Endodermal cell (in vitro differentiated cells): ENCODE measurements at places on chromosomes 6 and 20.
A peak's percentile ranks its signal among the peaks of the same experiment; 100 is the strongest.

- H3K36me3 ChIP-seq, result no peaks in the 10 kb centered on the region
- H3K4me3 ChIP-seq, result no peak overlapping the region
- no peaks in the 10 kb centered on the region for H3K27me3 ChIP-seq
- no peaks in the 10 kb centered on the region for H3K4me1 ChIP-seq
- no peak overlapping the region for H3K27ac ChIP-seq
- DNase-seq, result no peak
Measured at GRCh38 chr6:22821664-22822320, 252.4 kb downstream of the HDGFL1 start.

- no peaks in the 10 kb centered on the region for H3K36me3 ChIP-seq
- no peak overlapping the region for H3K4me3 ChIP-seq
- no peak overlapping the region for H3K27ac ChIP-seq
- H3K4me1 ChIP-seq, result no peaks in the 10 kb centered on the region
- no peaks in the 10 kb centered on the region for H3K27me3 ChIP-seq
Measured at GRCh38 chr6:20763296-20763695, 229.0 kb downstream of the CDKAL1 start.

DNA sequence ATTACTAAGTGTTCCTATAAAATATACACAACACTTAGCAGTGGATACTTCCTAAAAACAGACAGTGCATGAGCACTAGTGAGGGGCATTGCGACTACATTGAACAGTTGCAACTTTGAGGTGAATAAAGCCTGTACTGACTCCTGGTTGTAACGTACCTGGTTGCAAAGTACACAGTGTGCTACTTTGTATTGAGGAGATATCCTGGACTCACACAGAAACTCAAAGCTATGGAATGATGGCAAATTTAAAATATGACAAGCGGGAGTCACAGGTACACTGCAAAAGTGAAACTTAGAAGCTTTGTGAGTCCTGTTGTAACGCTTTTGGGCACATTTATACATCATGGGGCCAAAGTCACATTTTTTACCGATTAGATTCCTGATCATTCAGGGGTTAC lies 55.6 kb upstream of the HLA-A start:
- H3K27ac ChIP-seq, result no peak overlapping the region
- no peaks in the 10 kb centered on the region for H3K36me3 ChIP-seq
- H3K27me3 ChIP-seq, result peaks cover 39% of the 10 kb centered on the region
- H3K4me1 ChIP-seq, result no peaks in the 10 kb centered on the region
- peak; percentile 13 for DNase-seq

DNA sequence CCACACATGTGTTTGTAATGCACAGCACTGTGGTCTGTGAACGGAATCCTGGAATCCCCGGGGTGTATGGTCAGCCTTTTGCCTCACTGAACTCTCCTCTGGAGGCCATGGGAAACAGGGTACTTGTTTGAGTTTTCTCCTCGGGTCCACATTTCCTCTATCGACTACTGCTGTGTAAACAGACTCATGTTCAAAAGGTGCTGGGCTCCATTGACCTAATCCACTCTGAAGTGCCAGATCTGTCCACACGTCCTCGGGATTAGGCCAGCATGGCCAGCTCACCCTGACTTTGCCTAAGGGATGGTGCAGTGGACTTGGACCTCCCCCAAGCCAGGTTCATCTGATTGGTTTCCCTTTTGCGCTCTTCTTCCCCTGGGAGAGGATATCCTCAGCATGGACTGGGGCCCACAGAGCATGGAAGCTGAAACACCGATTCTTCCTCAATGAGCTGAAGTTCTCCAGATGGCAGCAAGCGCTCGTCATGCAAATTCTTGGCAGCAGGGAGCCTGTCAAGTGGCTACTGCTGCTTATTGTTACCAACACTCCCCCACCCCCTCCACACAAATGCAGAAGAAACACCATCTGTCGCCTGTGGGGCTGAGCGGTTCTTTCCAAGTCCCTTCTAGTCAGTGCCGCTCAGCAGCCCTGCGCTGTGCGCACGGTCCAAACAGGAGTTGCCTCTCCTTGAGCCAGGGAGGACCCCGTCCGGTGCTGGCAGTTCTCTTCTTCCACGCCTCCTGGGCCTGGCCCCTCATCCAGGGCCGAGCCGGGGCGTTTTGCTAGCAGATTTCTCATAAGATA lies 292.6 kb upstream of the MARCKS start:
- DNase-seq, result peak; percentile 93
- peak overlapping the region; percentile 93 for H3K27ac ChIP-seq
- peaks cover 12% of the 10 kb centered on the region for H3K27me3 ChIP-seq
- peak overlapping the region; percentile 32 for H3K4me3 ChIP-seq
- H3K36me3 ChIP-seq, result no peaks in the 10 kb centered on the region

- H3K4me3 ChIP-seq, result no peak overlapping the region
- no peak for DNase-seq
- no peaks in the 10 kb centered on the region for H3K27me3 ChIP-seq
Measured at GRCh38 chr6:25485821-25486534, 166.0 kb upstream of the SCGN start.

- DNase-seq, result no peak
- no peak overlapping the region for H3K27ac ChIP-seq
- H3K36me3 ChIP-seq, result peaks cover 9% of the 10 kb centered on the region
- no peaks in the 10 kb centered on the region for H3K4me1 ChIP-seq
Measured at GRCh38 chr6:111468329-111469012, 14.5 kb downstream of the REV3L start.

- DNase-seq, result peak; percentile 56
- H3K36me3 ChIP-seq, result no peaks in the 10 kb centered on the region
- H3K27ac ChIP-seq, result peak overlapping the region; percentile 61
- H3K4me1 ChIP-seq, result no peaks in the 10 kb centered on the region
- no peak overlapping the region for H3K4me3 ChIP-seq
Measured at GRCh38 chr6:16544006-16544405, 217.3 kb downstream of the ATXN1 start.

DNA sequence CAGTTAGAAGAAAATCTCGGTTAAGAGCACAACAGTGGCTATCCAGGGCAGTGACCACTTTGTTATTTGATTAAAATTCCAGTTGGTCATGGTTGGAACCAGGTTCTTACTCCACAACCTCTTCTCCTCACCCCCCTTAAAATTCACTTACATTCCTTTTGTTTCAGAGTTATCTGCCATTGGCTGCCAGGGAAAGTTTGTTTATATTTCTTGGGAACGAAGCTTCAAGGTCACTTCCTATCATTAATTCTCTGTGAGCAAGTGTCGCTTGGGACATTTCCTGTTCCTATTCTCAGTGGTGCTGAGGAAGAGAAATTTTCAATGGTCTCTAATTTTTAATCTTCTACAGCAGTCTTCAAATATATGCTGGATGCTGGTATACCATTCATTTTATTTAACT lies 121.1 kb upstream of the COL21A1 start:
- H3K27ac ChIP-seq, result no peak overlapping the region
- H3K4me3 ChIP-seq, result no peak overlapping the region
- H3K27me3 ChIP-seq, result no peaks in the 10 kb centered on the region
- DNase-seq, result no peak
- H3K4me1 ChIP-seq, result no peaks in the 10 kb centered on the region
